ENCODE measurements at places on chromosomes 7 and 10.

GRCh38 chr10:6239213-6239991, 36.7 kb downstream of the PFKFB3 start:
- no peak for DNase-seq

DNA sequence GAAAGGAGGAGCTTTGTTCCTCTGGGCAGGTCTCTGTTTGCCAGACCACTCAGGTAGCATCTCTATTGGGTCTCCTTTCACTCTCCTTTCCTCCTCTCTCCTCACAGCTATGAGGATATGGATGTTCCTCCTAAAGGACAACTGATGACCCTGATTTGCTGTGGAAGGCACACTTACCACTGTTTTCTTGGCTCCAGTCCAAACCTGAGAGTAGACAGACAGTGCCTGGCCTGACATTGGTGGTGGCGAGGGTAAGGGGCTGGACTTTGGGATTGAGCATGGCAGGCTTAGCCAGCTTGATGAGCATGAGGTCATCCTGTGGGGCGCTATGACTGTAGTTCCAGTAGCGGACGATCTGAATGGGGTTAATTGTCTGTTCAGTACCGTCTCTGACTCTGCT, 3.6 kb downstream of the PRSS37 start:
- DNase-seq = no peak

DNA sequence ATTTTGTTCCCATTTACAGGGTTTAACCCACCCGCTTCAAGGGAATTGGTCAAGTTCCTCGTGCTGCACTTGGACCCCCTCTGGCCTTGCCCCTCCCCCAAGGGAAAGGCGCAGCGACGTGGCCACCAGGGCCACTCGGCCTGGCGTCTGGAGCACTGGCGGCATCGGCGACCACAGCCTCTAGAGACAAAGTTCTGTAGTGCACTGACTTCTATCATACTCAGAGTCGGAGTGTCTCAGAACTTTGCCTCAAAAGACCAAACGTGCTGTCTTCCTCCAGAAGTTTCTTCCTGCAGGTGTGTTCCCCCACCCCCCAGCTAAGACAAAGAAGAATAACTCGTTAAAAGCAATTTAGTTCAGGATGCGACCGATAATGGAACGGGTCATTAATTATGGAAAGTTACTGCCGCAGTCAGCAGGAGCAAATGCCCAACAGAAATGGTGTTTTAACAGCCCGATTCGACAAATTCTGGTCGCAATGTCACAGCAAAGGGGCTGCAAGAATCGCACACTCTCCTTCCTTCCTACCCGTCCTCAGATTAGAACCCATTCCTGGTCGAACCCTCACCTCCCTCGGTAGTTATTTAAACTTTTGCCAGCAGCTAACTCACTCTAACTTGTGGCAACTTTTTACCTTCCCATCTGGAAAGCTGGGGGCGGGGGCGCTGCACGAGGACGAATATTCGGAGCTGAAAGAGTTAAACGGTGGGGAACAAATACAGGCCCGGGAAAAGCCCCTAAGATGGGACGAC, 202.1 kb upstream of the NFE2L3 start:
- peak; percentile 34 for DNase-seq

GRCh38 chr10:74342991-74343390, 192.0 kb downstream of the ADK start:
- DNase-seq = no peak

DNA sequence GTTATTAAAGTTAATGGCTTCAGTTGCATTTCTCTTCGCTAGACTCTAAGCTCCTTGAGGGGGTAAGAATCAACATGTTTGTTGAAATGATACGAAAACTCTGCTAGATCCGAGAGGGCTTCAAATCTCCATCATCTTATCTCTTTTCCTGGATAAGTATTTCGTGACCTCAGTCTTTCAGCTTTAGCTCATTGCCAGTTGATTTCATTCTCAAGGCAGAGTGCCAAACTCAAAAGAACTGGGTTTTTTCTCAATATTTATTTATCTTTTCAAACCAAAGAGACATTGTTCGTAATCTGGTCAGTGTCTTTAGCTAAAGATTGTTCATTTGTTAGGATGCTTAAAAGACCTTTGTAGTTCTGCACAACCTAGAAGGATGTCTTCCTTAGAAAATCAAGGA, 108.9 kb downstream of the ARID5B start:
- DNase-seq = no peak

GRCh38 chr7:15323550-15323949, 238.3 kb downstream of the AGMO start:
- no peak for DNase-seq

GRCh38 chr10:15440204-15440711, 69.2 kb upstream of the FAM171A1 start:
- DNase-seq = no peak

DNA sequence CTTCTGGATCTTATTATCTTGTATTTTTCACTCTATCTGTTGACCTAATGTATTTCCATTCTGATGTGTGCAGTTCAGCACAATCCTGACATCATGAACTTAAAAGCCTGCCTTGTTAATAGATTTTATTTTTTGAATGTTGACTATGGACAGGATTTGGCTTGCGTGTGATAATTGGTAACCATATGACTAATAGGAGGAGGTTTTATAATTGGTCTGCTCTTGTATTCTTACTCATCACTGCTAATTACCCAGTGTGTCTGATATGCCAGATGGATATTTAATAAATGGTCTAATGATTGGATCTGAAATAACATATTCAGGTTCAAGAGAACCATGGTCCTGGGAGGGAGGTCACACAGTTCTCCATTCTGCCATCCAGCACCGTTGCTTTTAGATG, 45.9 kb downstream of the MTURN start:
- no peak for DNase-seq

DNA sequence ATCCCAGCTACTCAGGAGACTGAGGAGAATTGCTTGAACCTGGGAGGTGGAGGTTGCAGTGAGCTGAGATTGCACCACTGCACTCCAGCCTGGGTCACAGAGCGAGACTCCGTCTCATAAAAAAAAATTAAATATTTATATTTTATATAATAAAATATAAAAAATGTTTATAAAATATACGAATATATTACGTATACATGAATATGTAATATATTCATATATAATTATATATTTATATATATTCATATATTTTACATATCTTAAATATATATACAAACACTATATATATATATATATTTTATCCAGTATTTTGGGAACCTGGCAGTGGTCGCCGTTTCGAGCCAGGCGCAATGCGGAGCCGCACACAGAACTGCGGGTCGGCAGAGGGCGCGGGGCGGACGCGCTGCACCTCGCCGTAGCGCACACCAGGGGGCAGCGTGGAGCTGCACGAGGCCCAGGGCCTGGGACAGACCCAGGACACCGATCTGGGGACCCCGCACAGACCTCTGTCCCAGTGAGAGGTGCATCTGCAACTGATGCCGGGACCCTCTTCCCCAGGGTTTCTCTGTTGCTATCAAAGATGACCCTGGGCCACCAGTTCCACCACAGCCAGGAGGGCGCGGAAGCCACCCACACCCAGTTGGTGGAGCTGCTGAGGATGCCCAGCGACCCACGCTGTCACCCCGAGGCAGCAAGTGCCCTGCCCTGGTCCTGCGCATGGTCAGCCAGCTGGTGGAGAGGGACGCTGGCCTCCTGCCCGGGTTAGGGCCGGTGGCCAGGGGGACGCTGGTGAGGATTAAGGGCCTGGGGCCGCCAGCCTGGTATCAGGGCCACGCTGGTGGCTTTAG, 22.7 kb downstream of the AP5Z1 start:
- DNase-seq = peak; percentile 78

GRCh38 chr7:153027904-153028303, 268.4 kb downstream of the ACTR3B start:
- DNase-seq = no peak

DNA sequence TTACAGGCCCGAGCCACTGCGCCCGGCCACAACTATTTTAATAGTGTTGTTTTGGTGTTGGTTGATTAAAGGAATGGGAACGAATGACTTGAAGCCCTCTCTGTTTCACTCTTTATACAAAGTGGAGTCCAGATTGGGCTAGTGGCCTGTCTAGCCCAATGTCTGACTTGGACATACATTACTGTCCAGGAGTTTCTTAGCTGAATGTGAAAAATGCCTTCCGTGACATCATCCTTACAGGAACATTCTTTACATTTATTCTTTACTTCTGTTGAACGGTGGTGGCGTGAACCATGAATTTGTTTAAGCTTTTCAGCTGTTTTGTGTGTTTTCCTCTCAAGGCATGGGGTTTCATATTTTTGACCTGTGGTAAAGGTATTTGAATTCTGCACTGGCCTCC, 67.9 kb downstream of the DAGLB start:
- no peak for DNase-seq

DNA sequence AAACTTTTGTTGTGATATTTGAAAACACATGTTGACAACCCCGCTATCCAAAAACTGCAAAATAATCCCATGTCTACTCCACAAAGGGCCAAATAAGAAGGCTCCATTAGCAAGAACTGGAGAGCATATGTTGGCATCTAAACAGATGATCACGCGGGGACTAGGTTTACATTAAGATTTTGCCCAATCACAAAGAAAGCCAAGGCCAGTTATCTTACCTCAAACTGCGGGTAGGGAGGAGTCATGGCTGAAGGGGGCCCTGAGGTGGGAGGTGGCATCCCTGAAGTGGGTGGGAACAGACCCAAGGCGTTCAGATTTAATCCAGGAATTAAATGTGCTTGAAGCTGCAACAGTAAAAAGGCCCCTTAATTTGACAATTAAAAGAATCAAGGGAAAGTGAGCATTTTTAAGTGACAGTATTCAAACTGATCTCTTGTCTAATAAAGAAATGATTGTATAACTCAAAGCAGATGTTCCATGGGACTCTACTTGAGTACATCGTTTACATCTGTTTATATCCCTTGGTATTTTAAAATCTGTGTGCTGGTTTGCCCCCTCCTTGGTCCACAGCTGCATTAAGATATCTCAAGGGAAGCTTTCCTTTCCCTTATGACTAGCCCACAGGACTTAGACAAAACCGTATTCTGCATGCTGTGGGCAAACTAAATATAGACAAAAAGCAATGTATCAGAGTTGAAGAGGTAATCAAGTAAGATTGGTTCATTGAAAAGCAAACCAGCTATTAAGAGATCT, 42.9 kb downstream of the MALSU1 start:
- DNase-seq = no peak

GRCh38 chr7:76426246-76426645, 1.5 kb downstream of the ZP3 start:
- DNase-seq = no peak

DNA sequence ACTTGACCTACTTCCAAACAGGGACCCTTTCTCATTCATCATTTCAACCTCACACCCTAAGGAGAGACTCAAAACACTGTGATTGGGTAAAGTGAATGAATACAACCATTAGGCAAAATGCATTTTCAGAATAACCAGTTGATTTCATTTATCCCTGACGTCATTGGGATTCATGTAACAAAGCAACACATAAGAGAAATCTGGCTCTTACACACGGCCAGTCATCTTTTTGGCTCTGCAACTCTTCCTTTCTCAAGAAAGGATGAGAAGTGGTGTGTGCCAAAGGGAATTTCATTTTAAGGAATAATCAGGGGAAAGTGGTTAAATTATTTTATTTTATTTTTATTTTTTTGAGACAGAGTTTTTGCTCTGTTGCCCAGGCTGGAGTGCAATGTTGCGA, 83.1 kb downstream of the CPVL start:
- no peak for DNase-seq

DNA sequence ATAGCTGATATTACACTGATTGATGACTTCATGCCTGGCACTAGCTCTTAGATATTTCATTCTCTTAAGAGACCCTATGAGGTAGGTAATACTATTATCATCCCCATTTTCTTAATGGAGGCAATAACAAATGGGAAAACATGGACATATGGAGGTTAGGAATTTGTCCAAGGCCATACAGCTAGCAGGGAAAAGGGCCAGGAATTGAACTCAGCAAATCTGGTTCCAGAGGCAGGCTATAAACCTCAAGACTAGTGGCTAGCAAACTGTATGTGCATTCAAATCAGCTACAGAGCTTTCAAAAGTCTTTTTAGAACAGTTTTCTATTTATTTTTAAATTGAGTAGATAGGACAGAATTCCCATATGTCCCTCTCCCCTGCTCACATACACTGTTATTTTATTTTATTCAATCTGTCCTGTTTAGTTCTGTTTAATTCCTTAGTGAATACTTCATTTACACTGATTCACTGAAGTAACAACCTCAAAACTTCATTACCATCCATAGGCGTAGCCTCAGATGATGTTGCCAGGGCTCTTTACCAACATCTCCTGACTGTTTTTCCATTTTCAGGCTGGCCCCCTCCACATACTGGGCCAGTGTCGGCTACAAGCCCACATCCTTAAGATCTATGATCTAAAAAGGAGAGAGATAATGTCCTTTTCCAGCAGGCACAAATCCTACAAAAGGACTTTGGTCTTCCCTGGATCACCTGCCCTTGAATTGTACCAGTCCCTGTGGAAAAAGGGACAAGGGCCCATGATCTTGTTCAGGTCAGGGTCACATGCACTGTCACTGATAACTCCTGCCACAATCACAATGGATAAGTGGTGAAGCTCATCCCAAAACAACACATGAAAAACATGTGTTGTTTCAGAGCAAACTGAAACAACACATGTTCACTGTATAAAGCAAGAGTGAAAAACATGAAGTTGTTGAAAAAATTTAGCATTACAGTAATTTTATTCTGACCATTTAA, 15.9 kb downstream of the FAM24B start:
- no peak for DNase-seq

DNA sequence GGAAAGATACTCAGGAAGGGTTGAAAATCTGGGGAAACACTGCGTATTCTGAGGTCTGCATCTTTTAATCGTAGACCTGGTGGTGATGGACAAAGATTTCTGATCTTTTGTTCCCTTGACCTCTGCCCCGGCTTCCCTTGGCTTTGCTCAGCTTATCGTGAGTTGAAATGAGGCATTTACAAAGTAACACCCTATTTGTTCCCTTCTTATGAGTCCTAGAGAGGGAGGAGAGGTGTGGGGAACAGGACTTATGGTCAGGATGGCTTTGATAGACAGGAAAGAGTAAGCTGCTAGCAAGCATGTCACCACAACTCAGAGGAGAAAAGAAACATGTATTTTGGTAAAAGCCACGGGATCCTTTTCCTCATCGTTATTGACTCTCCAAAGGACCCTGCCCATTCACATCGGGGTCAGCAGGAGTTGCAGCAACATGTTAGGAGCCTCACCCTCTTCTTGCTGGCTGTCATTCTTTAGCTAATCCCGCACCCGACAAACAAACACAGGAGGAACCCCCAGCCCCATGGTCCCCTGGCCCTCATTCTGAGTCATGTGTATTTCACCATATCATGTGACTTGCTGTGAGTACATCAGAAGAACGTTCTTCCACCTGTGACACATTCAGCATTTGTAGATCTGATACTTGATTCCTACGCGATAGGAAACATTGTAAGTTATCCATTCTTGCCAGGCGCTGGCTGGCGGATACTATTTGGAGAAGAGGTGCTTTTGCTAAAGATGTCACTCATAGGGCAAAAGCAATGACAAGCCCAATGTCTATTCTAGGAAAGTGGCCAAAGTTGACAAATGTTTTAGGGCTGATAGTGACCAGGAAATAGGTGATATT, 170.1 kb downstream of the RTKN2 start:
- no peak for DNase-seq

GRCh38 chr10:22932626-22933370, 4.9 kb downstream of the ARMC3 start:
- DNase-seq = no peak
